Sciatic nerve (tissue), 2 donors: ENCODE measurements at places on chromosomes 16 and 17.

- no peak for DNase-seq
These were observed 7.9 kb upstream of the MRC2 start for GRCh38 chr17:62619417-62620155.

DNA sequence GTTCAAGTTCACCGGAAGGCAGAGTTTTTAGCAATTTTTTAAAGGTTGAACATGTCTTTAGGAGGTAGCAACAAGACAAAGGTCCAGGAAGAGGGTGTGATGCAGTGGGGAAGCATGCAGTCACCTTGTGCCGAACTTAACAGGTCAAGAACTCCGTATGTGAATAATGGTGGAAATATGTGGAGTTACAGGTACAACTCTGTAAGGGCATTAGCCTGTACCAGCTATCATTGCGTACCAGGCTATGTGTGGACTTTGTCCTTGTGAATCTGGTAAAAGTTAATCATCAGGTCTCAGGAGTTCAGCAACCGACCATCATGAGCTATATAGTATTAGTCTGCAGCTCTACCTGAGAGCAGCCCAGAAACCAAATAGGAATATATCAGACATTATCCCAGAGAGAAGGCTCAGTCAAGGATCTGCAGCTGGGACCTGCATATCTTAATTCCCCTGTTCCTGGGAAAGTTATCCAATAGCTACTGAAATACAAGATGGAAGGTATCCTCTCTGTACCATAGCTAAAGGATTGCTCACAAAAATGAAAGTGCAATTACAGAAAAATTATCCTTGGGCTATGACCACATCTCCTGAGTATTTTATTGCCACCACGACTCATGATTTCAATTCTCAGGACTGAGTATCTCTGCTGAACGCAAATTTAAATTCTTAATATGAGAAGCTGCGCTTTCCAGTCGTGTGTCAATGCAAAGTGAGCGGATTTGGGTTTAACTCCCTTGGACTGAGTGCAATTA, 469.3 kb downstream of the CDH13 start:
- no peak for DNase-seq

DNA sequence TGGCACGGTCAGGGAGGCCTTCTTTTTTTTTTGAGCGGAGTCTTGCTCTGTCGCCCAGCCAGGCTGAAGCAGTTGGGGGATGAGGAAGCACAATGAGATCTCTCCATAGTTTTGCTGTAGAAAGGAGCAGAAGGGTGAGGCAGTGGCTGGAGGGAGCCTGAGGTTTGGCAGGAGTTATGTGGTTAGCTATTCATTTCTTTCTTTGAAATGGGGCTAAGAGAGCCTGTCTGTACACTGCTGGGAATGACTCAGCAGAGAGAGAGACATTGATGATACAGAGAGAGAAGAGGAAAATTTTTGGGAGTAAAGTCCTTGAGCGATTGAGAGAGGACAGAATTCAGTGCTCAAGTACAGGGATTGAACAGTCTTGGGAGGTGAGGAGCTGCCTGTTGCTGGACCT, 22.1 kb downstream of the NOS2 start:
- DNase-seq, result no peak

GRCh38 chr17:3965118-3965800, 1.0 kb upstream of the ATP2A3 start:
- DNase-seq, result no peak

DNA sequence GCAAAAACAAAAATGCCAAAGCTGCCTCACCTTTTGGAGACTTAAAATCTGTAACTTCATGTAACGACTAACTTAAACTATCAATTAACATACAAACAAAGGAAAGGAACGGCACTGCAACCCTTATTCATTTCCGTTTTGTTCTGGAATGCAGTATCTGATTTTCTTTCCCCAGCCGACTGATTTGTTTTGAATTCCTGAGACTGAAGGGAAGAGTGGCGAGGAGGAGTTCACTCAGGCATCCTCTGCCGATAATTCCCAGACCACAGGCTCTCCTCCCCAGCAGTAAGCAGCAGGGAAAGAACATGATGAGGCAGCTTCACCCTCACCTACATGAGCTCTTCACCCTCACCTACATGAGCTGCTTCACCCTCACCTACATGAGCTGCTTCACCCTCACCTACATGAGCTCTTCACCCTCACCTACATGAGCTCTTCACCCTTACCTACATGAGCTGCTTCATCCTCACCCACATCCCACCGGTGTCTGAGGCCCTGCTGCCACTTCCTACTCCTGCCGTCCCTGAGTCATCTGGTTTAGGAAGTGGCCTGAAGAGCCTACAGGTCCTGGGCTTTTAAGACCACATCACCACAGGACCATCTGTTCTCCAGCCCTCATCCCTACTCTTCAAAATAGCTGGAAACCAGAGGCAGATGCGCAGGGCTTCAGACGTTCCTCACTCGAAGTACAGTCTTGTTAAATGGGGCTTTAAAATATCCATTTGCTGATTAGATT, 168.0 kb upstream of the RPH3AL start:
- DNase-seq, result no peak

DNA sequence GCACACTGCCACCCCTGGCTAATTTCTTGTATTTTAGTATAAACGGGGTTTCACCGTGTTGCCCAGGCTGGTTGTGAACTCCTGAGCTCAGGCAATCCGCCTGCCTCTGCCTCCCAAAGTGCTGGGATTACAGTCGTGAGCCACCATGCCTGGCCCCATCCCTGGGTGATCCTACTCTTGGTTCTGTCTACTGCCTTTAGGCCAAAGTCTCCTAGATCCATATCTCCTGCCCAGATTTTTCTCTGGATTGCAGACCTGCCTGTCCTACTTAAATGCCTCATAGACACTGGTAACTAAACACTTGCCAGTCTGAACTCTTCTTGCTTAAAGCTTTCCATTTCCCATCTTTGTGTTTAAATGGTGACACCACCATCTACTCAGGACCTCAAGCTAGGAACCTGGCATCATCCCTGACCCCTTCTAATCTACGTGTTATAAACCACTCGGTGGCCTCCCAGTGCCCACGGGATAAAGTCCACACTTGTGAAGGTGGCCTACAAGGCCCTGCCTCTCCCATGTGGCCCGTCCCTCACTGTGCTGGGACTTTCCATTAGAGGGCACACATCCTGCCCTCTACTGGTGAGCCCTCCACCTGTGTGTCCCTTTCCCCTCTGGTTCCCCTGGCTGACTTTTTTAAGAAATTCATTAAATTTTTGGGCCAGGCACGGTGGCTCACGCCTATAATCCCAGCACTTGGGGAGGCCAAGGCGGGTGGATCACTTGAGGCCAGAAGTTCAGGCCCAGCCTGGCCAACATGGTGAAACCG, 51.1 kb downstream of the USP43 start:
- DNase-seq, result no peak

- no peak for DNase-seq
These were observed 19.4 kb upstream of the SUPT4H1 start for GRCh38 chr17:58371300-58371950.

- DNase-seq, result no peak
These were observed 7.9 kb upstream of the C17orf58 start for GRCh38 chr17:68004201-68004600.

DNA sequence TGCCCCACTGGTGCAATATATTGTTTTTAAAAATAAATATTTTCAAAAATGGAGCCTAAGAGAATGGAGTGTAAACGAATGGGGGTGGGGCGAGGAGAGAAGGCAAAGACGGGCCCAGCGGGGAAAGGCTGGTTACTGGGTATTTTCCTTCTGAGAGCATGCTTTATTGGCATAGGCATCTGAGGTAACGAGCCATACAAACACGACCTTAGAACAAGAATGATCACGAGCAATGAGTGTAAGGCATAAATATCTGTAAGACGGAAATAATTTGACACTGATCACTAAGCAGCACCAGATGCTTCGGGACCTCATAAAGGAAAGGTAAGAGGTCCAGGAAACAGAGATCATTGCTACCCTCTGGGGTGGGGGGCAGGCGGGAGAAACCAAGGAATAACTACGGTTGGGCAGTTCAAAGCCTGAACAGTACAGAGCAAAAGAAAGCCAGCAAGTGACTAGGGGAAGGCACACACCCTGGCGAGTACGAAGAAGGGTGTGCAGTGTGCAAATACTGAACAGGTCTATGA, 959 bp downstream of the SSH2 start:
- DNase-seq, result no peak

DNA sequence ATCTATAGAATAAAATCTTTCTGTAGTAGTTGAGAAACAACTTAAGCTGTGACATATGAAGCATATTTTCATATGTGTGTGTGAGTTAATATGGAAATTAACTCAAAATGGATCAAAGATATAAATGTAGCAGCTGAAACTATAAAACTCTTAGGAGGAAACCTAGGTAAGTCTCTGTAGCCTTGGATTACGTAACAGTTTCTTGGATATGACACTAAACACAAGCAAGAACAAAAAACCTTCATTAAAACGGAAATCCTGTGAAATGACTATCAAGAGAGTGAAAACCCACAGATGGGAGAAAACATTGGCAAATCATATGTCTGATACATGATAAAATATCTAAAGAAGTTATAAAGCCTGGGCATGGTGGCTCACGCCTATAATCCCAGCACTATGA, 104.4 kb downstream of the VPS53 start:
- no peak for DNase-seq

GRCh38 chr17:13044572-13045065, 26.8 kb upstream of the ELAC2 start:
- no peak for DNase-seq

GRCh38 chr17:18928628-18929125, 23.3 kb upstream of the SLC5A10 start:
- DNase-seq, result no peak

DNA sequence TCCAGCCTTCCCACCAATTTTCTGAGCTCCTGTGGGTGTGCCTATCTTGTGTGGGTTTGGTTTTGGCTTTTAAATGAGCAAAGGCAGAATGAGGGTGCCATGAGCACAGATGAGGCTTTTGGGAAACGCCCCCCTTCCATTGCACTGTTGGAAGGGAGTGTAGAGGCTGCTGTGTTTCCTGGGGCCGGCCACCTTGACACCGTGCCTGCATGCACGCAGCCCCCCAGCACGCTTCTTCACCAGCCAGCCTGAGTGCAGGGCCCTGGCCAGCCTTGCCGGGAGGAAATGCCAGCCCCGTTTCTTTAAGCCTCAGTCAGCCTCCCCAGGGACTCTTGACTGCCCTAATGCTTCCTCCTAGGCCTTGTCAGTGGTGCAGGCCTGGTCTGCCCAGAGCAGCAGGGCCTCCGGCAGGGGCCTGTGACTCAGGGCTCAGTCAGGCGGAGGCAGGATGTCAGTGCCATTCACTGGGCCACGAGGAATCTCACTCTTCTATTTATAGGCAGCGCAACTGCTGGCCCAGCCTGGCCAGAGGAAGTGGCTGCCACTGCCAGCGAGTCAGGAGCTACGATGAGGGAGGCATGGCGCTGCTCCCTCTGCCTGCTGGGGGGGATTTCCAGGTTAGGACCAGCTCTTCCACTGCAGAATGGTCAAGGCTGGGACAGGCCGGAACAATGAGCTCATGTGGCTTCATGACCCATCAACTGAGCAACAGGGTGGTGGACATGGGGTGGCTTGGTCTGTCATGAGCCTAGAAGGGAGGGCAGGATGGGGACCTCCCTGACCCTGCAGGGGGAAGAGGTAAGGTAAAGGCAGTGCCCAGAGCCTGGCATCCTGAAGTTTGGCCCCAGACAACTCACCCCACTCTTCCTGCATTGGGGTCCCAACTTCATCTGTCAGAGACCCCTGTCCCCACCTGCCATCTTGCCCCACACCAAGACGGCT, 205.2 kb downstream of the RAB11FIP4 start:
- DNase-seq, result peak; percentile 72

DNA sequence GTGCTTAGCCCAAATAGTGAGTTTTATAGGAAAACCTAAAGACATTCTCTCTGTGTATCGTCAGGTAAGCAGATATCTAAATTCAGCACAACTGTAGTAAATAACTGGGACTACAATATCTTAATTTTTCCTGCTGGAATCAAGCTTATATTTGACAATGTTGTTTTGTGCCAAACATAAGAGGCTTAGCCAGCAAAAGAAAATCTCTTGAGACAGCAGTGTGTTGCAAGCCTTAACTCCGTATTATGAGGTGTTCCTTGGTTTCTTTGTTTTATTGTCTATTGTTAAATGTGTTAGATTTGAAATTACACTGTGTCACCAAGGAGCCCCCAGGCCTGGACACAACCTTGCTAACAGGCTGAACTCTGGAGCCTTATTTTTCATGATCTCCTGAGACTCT, 1570.6 kb upstream of the GOT2 start:
- no peak for DNase-seq

DNA sequence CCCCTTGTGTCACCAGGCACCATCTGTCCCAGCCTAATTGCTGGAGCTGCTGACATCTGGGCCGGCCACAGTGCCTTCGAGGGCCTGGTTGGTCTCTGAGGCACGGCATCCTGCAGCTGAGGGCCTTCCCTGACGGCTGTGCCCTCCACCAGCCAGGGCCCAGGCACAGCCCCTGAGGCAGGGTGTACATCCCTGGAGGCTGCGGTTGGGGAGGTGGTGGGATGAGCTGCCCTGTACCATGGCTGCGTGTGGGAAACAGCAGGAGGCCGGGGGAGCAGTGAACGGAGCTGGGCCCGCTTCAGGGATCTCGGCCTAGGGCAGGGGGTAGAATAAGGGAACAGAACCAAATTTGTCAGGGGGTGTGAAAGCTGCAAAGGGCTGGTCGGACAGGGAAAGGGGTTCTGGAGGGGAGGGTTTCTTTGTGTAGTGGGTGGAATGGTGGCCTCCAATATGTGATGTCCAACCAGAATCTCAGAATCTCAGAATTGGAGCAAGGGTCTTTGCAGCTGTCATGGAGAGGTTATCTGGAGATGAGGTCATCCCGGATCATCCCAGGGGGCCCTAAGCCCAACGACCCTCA, 10.0 kb upstream of the SLC38A10 start:
- DNase-seq, result no peak

DNA sequence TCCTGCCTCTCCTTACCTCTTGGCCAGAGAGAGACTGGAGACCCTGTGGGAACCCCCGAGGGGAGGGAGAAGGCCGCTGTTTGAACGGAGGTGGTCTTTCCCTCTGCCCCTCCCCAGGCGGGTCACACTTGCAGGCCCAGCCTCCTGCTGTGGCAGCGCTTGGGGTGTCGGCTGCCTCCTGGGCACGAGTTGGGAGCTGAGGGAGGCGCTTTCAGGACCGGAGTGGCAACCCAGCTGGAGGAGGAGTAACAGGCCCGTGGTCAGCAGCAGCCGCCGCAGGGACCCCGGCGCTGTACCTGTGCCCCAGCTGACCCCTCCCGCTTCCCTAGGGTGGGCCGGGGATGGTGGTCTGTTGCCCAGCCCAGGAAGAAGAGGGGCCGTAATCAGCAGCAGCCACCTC, 278.3 kb downstream of the SEC14L1 start:
- no peak for DNase-seq

GRCh38 chr17:2865228-2865627, 69.0 kb downstream of the RAP1GAP2 start:
- DNase-seq, result no peak

GRCh38 chr17:31646642-31647041, 212.4 kb downstream of the COPRS start:
- DNase-seq, result no peak

- DNase-seq, result no peak
These were observed 191.9 kb downstream of the MSI2 start for GRCh38 chr17:57447990-57448758.
